HEK293T (cell line): ENCODE measurements at places on chromosomes 16 and 17.

DNA sequence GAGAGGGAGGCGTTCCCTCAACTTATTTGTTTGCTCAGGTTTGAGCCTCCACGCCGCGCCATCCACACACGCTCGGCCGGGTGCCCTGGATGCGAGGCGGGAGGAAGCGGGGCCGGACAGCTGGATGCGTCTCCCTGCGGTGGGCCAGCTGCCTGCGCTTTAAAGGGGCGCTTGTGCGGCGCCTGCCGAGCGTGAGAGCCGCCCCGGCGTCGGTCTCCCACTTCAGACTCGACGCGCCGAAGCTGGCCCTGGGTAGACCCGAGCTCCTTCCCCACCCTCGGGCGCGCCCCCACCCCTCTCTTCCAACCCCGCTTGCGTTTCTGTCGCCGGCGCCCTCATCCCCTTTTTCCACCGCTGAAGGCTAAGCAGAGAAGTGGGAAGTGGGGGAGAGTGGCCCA, 527 bp upstream of the CHAD start:
- no peak for DNase-seq

- no peak for DNase-seq
Observed at GRCh38 chr16:85720302-85720637, 30.6 kb downstream of the C16orf74 start.

DNA sequence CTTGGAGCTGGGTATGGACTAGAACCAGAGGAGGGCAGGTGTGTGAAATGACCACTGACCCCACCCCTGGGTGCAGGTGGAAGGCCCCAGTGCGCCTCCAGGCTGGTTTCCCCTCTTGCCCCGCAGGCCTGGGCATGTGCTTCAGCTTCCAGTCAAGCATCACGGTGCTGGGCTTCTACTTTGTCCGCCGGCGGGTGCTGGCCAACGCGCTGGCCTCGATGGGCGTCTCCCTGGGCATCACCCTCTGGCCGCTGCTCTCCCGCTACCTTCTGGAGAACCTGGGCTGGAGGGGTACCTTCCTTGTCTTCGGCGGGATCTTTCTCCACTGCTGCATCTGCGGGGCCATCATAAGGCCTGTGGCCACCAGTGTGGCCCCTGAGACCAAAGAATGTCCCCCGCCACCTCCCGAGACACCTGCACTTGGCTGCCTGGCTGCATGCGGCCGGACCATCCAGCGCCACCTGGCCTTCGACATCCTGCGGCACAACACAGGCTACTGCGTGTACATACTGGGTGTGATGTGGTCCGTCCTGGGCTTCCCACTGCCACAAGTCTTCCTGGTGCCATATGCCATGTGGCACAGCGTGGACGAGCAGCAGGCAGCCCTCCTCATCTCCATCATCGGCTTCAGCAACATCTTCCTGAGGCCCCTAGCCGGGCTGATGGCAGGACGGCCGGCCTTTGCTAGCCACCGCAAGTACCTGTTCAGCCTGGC, 9.7 kb upstream of the ARMC7 start:
- DNase-seq, result no peak

- no peak for DNase-seq
Observed at GRCh38 chr17:43531955-43532354, 14.2 kb downstream of the ETV4 start.

DNA sequence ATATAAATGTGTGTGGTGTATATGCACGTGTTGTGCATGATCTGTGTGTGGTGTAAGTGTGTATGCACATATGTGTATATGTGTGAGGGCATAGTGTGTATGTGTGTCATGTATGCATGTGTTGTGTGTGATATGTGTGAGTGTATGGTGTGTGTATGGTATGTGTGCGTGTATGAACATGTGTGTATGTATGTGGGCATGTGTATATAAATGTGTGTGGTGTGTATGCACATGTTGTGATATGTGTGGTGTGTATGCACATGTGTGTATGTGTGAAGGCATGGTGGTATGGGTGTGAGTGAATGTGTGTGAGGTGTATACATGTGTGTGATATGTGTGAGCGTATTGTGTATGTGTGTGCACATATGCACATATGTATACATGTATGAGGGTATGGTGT, 198.7 kb downstream of the RBFOX3 start:
- no peak for DNase-seq
